Bronchial epithelial cell (primary cell): ENCODE measurements at places on chromosomes 2 and 18.

- peak; percentile 7 for DNase-seq
Observed at GRCh38 chr18:78073275-78073674, 823.6 kb downstream of the GALR1 start.

DNA sequence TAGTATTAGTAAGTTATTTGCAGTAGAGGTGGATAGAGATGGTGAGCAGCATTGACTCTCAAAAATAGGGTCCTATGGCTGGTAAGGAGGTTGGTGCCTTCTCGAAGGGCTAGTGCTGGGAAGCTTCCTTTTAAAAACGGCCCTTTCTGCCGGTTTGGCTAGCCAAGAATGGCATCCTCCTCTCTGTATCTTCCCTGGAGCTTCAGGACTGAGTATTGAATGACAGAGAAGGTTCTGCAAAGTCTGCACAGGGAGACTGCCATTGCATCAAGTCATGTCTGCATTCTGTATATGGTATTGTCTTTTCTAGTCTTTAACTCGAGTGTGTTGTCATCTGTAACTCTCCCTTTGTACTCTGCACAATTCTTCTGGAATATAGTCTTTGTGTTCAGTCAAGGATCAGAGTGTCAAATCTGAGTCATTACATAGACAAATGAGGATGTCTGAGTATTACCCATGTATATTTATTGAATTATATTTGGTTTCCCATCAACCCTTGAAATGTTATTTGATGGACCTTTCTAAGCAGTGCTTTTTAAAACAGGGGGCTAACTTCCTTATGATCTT, 1.1 kb downstream of the LDLRAD4 start:
- DNase-seq = no peak

- no peak for DNase-seq
Observed at GRCh38 chr2:239735829-239736357, 289.2 kb downstream of the NDUFA10 start.

DNA sequence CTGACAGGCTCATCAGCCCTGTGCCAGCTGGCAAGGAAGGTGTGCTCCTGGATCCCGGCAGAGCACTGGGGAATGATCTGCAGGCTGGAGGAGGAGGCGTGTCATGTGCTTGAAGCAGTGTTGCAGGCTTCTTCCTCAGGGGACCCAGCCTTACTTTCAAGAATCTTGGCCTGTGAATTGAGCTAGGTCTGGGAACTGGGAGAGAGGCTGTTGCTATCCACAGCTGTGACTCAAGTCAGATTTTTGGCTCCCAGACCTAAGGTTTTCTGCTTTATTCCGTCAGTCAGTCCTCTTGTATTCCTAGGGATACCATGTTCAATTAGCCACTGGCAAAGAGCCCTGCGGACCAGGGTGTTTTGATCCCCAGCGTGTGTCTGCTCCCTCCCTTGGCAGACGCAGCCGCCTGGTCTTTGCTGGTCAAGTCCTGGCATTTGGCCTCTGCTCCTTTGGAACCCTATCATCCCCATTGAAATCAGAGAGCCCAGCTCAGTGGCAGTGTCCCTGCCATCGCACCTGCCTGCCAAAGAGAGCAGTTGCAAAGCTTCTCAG, 32.4 kb downstream of the ASB1 start:
- no peak for DNase-seq

- no peak for DNase-seq
Observed at GRCh38 chr2:199685669-199686068, 165.3 kb downstream of the FTCDNL1 start.
